ENCODE measurements at places on chromosomes 12 and 14.

GRCh38 chr12:3493043-3493858, 2.2 kb downstream of the PRMT8 start:
- DNase-seq, result peak; percentile 69

DNA sequence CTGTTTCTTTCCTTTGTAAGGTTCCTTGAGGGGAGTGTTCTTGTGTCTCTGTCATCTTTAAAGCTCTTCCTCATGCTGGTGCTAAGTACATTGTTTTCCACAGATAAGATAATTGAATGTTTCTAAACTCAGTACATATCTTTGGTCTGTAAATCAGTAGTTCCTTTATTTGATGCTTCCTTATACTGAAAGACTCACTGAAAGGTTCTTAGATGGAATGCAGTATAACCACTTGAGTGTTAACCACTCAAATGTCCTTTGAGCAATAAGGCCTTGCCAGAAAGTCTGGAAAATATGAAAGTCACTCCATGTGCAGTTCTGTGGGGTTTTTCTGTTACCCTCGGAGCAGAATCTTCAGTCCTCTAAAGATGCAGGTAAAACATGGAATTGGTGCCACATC, 23.0 kb upstream of the RNU6-8 start:
- DNase-seq, result no peak

DNA sequence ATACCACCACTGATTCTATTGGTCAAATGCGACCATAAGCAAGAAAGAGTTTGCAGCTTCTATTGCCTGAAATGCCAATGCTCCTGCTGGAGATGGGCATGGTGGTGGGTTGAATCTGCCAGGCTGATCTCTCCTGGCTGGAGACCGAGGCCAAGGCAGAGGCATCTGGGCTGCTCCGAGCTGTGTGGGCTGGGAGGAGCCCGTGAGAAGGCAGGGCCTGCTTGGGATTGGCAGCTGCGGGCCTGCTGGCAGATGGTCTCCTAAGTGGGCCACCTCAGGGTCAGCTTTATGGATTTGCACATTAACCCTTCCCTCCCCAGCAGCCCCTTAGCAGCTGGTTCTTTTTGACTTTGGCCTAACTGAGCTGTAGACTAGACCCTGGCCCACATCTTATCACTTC, 25.4 kb downstream of the SRRM4 start:
- DNase-seq, result peak; percentile 83

- DNase-seq, result no peak
These were observed 80.1 kb downstream of the C12orf42 start for GRCh38 chr12:103415681-103416080.

DNA sequence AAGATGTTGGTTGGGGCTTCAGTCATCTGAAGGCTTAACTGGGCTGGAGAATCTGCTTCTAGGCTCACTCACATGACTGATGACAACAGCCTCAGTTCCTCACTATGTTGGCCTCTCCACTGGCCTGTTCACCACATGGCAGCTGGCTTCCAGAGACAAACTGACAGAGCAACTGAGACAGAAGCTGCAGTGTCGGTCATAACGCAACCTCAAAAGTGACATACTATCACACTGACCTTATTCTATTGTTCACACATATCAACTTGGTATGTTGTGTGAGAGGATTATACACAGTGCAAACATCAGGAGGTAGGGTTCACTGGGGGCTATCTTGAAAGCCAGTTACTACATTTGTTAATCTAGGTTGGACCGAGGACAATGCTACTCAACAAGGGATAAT, 92.9 kb downstream of the PAWR start:
- no peak for DNase-seq

- DNase-seq, result no peak
These were observed 9.7 kb upstream of the SERPINA1 start for GRCh38 chr14:94398182-94398479.

GRCh38 chr14:55332654-55333570, 61.7 kb downstream of the FBXO34 start:
- peak; percentile 28 for DNase-seq

DNA sequence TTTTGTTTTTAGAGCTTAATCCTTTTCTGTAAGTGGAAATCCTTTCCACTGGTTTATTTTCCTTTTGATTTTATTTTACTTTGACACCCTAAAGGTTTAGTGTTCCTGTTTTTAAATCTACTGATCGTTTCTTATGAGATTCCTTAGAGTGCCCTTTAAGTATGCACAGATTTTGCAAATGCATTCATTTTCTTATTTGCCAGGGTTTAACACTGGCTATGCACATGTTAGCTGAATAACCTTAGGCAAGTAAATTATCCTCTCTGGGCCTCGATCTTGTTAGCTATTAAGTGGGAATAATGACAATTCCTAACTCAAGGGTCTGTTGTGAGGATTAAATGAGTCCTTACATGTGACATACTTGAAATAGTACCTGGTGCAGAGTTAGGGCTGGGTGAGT, 136.0 kb downstream of the BICD1 start:
- DNase-seq, result no peak

GRCh38 chr14:75514673-75515628, 7.3 kb upstream of the BATF start:
- no peak for DNase-seq

- DNase-seq, result no peak
These were observed 291.3 kb downstream of the ACSS3 start for GRCh38 chr12:81369175-81369574.

DNA sequence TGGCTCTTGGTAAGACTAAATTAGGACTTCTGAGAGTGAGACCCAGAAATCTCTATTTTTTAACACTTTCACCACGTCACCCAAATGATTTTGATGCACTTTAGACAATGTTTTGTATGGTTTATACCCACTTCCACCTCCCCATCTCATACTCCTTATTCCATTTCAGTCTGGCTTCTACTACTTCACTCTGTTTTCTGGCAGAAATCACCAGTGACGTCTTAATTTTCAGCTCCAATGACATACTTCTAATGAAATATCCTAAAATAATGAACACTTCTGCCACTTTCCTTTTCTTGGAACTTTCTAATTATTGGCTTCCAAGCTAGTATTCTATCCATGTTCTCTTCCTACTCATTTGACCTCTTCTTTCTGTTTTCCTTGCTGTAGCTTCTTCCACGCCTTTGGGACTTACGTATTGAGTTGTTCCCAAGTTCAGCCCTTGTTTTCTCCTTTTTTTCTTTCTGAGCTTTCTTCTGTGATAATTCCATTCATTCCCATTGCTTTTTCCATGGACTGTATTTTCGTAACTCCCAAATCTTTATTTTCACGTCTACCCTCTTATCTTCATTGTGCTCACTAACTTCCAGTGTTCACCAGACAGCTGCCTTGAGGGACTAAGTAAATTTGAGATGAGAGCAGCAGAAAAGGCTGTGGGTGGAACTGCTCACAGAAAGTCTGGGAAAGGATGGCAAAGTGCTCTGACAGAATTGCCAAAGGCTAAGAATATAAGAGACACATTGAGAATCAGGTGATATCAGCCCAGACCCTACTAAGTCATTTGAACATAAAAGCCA, 115.8 kb downstream of the CAPZA3 start:
- no peak for DNase-seq

GRCh38 chr14:68199554-68200151, 380.1 kb downstream of the RAD51B start:
- DNase-seq, result peak; percentile 53

DNA sequence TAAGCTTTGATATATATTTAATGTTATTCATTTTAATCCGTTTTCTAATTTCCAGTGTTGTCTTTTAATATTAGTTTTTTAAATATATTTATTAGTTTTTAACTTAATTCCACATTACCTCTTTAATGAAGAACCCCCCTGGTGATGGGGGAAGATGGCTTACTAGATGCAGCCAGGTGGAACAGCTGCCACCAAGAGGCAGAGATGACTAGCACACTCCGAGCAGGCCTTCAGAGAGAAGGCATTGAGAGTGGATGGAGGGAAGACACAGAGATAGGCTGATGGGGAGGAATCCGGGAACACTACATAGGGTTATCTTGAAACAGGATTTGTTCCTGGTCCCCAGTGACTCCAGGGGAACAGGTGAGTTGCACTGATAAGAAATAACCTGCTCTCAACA, 771.6 kb downstream of the LRFN5 start:
- DNase-seq, result peak; percentile 3

DNA sequence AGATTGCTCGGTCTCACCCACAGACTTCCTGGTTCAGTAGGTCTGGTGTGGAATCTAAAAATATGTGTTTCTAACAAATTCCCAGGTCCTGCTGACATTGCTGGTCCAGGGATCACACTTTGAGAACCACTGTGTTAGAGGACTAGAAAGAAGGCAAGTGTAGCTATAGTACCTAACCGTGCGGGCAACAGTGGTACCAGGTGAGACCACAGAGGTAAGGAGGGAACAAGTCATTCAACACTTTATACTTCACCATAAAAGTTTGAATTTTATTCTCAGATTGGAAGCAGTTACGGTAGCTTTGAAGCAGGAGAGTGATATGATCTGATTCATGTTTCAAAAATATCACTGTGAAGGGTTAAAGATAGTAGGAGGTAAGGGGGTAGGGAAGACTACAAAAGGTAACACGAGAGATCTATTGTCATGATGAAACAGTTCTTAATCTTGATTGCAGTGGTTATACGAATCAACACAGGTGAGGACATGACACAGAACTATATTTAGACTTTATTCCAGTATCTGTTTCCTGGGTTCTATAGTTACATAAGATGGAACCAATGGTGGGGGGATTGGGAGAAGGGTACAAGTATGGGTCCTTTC, 73.5 kb downstream of the CDK17 start:
- DNase-seq, result no peak

DNA sequence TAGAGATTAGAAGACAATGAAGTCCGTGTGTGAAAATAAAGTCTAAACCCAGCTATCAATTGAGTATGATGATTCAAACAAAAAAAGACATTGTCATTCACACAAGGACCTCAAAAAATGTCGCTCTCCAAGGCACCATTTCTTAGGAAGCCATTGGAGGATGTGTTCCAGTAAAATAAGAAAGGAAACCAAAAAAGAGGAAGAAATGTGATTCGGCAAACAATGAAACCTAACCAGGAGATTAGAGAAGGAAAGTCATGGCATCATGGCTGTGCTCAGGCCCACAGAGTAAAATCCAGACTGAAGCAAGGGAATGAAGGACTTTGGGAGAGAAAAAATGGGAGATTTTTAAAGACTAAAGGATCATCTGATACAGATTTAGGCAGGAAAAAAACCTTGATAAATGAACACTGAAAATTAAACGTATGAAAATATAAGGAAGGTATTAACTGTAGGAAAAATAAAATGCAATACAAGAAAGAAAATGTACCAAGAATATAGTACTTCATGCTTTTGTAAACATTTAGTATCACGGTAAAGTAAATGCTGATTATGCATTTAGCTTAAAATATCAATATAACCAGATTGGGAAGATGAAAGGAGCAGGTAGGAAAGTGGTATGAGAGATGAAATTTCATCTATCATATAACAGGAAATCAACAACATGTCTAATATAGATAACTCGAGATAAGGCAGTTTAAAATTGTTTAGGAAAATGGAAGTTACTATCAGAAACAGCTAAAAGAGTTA, 38.2 kb upstream of the MTHFD1 start:
- no peak for DNase-seq

DNA sequence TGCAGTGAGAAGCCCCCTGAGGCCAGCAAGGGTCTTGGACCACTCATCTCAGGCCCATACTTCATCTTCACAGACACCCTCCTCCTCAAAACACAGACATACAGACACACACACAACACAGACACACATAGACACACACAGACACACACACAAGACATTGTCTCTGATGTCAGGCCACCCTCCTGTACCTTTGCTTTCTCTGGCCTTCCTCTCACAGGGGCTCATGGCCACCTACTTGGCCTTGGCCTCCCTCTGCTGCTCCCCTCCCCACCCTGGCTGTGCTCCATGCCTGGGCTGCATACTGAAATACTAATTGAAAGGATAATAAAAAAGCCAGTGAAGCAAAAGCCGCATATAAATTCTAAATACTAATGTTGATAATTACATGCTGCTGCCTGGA, 1.6 kb upstream of the SYNDIG1L start:
- DNase-seq, result no peak

DNA sequence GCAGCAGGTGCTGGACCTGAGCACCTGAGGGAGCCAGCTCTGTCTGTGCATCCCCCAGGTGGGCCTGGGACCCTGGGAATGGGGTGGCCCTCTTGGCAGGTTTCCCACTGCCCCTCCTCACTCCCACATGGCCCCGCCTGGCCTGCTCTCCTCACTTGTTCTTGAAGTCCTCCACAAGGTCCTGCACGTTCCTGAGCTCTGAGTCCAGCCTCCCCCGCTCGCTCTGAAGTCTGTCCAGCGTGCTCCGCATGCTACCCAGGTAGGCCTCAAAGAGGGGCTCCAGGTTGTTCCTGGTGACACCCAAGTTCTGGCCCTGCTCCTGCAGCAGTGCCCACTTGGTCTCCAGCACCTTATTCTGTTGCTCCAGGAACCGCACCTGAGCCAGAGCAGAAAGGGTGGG, 2.9 kb downstream of the KRT79 start:
- no peak for DNase-seq

DNA sequence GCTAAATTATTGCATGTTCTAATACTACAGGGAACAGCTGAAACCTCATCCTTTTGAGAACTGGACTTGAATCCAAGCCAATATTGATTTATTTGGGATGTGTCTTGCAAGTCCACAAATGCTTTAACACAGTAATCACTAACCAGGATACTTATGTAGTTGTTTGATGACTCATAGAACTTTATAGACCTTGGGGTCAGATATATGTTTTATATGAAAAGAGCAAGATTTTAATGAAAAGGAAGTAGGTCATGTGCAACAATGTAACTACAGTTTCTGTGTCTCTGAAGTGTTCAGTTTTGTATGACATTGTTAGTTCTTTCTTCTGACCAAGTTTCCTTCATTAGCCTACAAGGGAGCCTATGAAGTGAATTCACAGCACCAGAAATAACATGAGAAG, 352.0 kb downstream of the ZFP36L1 start:
- DNase-seq, result no peak

DNA sequence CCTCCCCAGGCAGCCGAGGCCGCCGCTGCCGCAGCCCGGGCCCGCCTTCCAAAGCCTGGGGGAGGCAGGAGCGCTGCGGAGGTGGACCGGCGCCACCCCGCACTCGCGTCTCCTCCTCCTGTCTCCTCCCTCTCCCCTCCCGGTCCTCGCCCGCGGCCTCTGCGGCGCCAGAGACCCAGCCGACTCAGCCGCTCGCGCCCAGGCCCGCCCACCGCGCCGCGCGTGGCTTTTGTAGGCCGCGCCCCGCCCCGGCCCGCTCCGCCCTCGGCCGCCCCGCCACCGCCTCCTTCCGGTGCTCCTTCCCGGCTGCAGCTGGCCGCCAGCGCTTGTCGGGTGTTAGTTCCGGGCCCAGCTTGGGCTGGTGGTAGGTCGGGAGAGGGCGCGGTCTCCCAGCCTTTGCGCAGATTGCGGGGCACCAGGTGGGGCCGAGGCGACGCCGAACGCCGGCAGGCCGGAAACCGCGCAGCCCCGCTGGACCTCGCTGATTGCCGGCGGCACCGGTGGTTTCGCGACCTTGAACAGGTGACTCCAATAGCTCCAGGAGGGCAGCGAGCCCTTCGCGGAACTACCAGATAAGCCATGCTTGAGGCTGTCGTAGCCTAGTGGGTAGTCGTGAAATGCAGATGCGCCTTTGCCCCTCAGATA, at the start of gene CAPRIN2:
Gene CAPRIN2 (minus strand): TSS at position 202 of the 645 bp plus-strand sequence. CDS start 1,431 bp downstream, outside the sequence.
- DNase-seq, result peak; percentile 100
